ENCODE measurements at places on chromosomes 2 and 18.

DNA sequence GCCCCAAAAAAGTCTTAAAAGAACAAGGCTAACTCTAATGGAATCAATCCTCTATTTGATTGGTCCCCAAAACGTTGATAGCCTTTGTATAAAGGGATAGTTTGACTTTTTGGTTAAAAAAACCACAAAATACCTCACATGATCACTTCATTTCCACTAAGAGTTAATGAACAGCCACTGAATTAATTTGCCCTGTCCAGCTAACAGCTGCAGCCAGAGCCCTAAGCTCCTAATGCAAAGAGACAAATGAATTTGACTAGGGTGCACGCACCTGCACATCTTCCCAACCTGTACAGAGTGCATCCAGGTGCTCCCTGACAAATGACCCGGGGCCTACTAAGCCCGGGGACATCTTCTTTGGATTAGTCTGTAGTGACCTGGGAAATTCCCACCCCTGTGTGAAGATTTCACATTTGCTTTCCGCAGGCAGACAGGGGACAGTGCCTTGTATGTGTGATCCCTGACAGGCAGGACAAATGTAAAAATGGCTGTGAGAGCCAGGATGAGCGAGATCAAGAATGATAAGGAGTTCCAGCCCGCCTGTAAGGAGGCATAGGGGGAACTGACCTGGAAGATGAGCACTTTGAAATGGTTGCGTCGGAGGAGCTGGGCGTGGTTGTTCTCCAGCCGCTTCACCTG is 893 bp downstream of the CAVIN2 start:
- DNase-seq, result no peak

GRCh38 chr18:31205273-31205672 is 42.6 kb upstream of the DSC1 start:
- DNase-seq, result no peak

DNA sequence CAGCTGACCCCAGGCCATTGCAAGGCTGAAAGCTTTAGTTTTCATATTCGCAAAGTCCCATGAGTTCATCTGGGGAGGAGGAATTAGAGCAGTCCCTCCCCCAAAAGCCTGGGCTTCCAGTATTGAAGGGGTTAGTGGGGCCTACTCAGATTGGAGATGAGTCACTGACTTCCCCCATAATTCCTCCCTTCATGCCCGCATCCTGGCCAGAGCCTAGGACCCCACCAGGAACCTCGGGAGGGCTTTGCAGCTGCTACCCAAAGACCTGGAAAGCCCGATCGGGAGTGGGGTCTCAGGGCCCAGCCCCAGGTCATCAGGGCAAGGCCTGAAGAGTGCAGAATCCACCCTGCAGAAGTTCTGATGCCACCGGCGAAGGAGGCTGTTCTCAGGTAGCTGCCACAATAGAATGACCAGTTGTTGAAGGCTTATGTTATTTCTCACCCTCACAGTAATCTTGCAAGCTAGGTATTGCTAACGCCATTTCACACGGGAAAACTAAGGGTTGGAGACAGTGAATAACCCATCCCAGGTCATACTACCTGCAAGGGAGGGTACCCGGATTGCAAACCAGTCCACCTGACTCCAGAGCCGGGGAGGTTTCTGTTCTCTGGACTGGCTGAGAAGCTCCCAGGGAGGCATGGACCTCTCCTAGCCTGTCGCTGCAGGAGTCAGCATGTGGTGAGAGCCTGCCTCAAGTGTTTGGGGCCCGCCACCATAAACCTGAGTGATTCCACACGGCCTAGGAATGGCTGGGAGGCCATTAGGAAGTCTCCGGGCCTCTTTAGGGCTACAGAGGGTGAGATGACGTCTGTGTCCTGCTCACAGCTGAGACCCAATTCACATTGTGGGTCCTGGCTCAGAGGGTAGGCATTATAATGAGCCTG is 5.8 kb upstream of the ARID5A start:
- no peak for DNase-seq

GRCh38 chr2:115183144-115183543 is 740.7 kb downstream of the DPP10 start:
- no peak for DNase-seq

- no peak for DNase-seq
Observed at GRCh38 chr2:46448641-46449040, 30.7 kb upstream of the TMEM247 start.

- DNase-seq, result no peak
Observed at GRCh38 chr2:47198985-47199451, 43.9 kb upstream of the STPG4 start.

DNA sequence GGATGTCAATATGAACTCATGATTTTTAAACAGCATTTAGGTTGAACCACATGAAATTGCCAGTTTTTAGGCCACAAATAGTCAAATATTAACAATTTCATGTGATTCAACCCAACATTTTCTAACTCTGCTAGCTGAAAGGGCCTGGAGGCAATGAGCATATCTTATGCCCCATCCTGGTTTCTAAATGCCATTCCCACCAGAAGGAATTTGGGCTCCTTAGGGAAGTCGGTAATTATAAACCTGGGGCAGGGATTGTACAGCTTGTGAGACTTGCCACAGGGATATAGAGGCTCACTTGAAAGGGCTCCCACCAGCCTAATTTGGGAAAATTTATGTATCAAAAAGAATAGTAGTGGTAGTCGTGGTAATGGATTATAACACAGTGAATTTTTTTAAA is 178.4 kb upstream of the ALPP start:
- no peak for DNase-seq

DNA sequence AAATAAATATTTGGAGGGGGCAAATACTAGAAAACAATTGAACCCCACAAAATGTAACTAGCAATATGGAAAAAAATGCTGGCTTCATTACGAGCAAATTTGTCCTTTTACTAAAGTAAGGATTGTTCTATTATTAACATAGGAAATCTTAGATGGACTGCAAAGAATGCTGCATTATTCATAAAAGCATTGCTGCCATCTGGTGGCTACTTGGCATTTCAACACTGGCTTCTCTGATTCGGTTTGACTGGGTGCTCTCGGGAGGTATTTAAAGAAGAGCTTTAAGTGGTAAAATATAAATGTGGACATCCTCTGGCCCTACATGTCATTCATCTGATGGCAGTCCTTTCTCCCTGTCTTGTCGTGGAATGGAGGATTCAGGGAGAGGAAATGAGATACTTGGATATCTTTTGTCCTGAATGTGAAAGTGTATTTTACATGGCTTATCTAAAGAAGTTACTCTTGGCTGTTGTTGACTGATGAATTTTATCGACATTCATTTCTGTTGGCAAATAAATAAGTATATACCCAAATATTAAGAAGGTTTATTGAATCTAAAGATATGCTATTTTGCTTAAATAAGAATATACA is 130.2 kb downstream of the ARHGAP15 start:
- DNase-seq, result peak; percentile 61

- no peak for DNase-seq
Observed at GRCh38 chr18:69974365-69974764, 26.7 kb upstream of the CD226 start.

- no peak for DNase-seq
Observed at GRCh38 chr2:68292108-68292710, 27.5 kb downstream of the CNRIP1 start.

DNA sequence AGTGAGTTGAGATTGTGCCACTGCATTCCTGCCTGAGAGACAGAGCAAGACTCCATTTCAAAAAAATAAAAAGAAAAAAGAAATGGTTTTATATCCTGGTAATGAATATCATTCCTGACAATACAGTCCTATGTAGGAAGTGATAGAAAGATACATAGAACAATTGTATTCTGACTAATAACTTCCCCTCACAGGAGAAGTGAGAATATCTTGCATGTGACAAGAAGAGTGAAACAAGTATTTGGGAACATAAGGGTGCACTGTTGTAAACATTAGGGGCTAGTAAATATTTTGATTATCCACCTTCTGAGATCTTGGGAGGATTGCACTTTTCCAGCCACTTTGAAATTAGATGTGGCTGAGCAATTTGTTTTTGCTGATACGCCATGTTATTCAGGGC is 40.7 kb downstream of the KLHL14 start:
- no peak for DNase-seq

DNA sequence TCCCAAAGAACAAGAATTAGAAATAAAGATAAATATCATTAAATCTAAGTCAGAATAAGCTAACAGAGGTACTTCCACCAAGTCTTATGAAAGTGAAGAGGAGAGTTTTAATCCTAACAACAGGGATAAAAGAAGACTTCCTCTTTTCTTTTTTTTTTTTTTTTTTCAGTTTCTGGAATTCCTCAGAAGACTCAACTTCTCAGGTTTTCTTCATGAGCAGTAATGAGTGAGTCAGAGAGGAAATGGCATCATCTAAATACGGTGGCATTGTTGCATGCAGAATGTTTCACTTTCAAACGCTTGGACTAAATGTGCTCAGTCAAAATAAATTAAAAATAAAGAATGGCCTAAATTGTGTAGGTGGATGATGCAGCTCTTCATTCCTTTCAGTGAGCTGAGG is 45.6 kb upstream of the ARHGAP15 start:
- DNase-seq, result no peak

DNA sequence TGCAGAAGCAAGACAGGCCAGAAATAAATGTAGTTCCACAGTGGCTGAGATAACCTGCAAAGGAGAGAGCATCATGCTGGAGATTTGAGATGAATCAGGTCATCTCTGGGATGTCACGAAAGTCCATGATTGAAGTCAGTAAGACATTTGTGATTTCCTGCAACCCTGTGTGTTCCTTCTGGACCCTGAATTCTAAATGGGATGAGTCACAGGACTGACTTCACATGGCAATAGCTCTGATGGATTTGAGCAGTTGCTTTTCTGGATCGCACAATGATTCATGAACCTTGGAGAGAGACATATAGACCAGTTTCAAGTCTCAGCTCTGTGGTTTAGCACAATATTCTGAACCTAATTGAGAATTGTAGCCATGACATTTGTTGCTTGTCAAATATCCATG is 102.9 kb downstream of the TSN start:
- DNase-seq, result no peak

GRCh38 chr2:9260464-9260918 is 53.9 kb downstream of the ASAP2 start:
- no peak for DNase-seq

GRCh38 chr18:3151399-3152264 is 68.1 kb downstream of the MYOM1 start:
- no peak for DNase-seq

DNA sequence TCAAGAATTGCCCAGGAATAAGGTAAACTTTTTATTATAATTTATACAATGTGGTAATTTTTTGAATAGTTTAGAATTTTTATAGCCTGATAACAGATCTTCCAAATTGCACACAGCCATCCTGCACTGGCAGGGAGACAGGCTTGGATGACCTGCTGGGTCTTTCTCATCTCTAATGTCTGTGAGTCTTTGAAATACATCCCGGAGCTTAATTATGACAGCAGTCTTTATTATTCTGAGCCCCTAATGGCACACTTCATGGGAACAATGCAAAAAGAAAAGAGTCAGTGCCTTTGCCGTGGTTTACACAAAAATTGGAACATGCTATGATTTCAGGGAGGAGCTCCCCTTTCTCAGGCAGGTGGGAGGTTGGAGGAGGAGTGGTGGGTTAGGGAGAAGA is 71.0 kb downstream of the TMEM182 start:
- no peak for DNase-seq

DNA sequence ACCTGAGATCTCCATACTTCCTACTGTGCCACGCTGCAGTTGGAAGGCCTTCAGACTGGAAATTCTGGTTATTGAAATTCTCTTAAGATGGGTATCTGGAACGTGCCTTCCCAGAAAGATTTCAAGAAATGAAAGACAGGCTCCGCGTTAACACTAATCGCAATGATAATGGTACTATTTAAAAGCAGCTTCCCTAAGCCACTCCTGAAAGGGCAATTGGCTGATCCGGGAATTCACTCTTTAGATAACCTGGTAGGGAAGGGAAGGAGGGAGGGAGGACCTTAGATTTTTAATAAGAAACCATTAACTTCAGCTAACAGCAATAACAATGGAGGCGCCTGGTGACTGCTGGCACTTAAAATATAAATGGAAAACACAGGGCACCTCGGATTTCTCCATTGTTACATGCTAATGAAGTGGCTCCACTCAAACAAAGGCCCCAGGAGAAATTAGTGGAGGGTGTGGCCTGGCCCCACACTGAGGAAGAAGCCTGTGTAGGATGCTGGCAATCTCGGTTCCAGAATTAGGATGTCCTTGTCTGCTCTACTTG is 22.5 kb upstream of the MTA3 start:
- DNase-seq, result no peak

GRCh38 chr2:34705551-34706247 is 1106.6 kb upstream of the FAM98A start:
- DNase-seq, result no peak

- DNase-seq, result no peak
Observed at GRCh38 chr2:19797243-19797810, 104.5 kb downstream of the TTC32 start.

DNA sequence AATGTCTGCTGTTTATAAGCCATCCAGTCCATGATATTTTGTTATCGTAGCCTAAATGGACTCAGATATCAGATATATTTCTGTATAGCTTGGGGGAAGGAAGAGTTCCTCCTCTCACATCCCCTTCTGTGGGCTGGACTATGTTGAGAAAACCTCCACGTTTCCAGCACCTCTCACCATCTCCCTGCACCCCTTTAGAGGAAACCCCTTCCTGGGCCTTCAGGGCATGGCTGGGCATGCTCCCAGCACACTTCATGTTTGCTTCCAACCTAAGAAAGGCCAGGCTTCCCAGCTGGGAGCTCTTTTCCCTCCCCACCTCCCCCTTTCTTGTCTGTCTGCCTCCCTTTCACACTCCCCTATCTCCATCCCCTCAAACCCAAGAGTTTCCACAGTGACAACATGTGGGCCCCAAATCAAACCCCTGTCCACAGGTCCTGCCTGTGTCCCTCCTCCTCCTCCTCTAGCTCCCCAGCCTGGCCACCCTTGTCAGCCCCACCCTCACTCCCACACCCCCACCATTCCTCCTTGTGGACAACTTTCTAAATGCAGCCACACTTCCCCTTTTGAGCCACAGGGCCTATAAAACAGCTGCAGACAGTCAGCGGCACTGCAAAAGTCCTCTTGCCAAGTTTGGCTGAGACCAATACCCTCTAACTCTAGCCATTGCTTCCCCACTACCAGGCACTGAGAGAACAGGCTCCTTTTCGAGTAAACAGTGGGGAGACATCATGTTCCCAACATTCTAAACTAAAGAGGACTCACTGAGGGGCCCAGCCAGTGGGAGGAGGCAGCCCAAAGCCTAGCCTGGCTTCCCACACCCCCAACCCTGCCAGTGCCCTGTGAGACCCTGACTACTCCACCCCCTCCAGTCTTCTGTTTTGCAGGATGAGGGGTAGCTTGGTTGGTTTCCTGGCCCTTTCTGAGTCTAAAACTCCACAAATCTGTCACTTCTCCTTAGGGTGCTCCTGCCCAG is 120.5 kb downstream of the ZFP36L2 start:
- no peak for DNase-seq

DNA sequence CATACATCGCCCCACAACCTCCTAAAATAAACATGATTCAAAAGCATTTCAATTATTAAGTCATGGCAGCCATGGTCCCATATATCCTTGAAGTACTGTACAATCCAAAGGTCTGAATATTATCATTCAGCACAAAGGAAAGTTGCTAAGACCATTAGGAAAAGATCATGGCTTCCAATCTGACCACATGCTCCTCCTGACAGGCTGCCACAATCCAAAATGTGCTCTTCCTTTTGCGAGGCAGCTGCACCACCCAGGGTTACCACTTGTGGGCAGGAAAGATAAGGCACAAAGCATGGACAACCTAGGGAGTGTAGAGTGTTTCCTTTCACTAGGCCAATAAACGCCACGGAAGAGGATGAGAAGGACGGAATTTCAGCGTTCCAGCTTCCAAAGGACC is 5.4 kb downstream of the BOLA3 start:
- DNase-seq, result no peak
